ENCODE measurements at places on chromosomes 12 and 14.
A peak's percentile ranks its signal among the peaks of the same experiment; 100 is the strongest.

GRCh38 chr12:22329621-22330020 lies 4.9 kb downstream of the ST8SIA1 start:
- DNase-seq = no peak

DNA sequence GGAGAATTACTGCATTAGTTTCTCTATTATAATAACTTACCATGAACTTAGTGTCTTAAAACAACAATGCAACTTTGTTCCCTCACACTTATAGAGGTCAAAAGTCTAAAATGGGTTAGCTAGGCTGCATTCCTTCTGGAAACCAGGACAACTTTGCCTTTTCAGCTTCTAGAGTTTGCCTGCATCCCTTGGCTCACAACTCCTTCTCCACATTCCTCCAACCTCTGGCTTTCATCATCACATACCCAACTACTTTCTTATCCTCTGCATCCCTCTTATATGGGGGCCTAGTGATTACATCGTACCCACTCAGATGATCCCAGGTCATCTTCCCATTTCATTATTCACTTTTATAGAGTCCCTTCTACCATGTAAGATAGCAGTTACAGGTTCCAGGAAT lies 251.1 kb downstream of the C12orf50 start:
- no peak for DNase-seq

DNA sequence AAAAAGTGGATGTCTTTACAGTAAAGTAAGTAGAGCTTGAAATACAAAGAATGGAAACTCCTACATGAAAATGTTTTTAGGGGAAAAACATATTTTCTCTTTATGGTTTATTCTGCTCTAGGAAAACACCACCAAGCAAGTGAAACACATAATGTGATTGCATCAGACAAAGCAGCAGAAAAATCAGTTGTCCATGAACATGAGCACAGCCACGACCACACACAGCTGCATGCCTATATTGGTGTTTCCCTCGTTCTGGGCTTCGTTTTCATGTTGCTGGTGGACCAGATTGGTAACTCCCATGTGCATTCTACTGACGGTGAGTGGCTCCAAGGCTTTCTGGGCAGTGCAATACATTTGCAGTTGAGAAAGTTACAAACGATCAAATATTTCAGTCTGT lies 42.6 kb upstream of the PLEKHD1 start:
- no peak for DNase-seq

DNA sequence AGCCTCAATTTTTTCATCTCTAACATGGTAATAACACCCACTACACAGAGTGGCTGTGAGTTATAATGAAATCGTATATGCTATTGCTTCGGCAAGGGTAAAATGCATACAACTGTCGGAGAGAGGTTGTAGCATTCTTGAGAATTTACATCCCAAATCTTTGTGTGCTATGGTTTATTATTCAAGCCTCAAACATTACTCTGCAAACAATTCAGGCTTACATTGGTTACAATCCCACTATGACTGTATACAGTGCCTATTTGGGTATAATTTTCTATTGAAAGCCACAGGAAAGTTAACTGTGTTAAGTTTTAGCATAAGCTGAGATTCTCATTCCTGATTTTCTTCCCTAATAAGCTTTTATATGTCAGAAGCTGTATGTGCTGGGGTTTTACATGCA lies 20.6 kb downstream of the SLC35F4 start:
- DNase-seq = no peak

DNA sequence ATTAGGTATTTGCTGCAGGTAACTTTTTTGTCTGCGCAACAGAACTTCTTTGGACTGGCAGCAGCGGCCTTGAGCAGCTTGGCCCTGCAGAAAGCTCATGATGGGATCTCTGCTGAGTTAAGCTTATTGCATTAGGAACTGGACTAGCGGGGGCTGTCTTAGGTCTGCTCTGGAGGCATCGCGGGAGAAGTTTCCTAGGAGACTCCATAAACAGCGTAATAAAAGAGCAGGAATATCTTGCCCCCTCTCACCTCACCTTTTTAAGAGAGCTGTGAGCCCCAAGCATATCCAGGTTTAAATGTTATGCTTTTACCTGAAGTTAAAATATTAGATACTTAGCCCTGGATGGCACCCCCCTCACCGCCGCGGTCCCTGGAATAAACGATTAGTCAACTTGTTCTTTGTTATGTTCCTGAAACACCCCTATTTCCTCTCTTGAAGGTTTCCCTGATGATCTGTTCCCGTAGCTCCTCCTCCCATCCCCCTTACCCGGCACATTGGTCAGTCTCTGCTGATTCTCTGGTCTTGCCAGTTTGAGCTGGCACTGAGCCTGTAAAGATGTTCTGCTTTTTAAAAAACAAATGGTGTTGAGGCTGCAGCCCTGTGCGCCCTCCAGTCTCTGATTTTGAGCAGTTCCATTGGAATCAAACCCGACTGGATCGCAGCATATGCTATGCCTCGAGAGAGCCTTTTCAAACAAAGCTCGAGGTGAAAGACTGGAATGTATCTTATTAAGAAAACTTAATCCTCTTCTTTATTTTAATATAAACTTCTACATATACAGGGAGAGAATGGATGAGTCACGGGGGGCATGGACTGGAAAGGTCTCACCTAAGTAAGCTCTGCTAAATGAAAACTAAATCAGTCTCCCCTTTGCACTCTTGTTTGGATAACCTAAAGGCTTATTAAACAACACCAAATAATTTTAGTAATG lies 1.9 kb downstream of the MLXIP start:
- DNase-seq = peak; percentile 20

GRCh38 chr12:42609605-42610004 lies 20.1 kb upstream of the PRICKLE1 start:
- DNase-seq = no peak

GRCh38 chr14:55381561-55381960 lies 30.1 kb downstream of the ATG14 start:
- no peak for DNase-seq

- DNase-seq = no peak
Observed at GRCh38 chr12:52703878-52704277, 554 bp upstream of the KRT77 start.

GRCh38 chr12:93882763-93883162 lies 205.6 kb downstream of the CRADD start:
- no peak for DNase-seq

DNA sequence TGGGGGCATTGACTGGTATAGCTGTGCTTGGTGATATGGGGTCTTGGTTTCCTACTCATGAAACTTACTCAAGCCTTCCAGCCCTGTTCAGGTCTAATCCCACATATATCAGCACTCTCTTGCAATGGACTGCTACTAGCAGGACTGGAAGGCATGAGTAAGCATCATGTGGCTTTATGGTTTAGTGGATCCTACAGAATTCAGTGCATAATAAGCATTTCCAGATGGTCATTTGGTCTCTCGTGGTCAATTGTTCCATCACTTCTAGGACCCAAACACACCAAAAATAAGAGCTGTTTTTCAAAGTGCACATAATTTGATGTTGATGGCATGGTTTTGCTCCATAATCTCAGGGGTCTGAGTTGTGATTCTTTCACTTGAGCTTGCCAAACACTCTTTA lies 114.4 kb downstream of the LMNTD1 start:
- no peak for DNase-seq

GRCh38 chr12:14185427-14186192 lies 179.9 kb upstream of the ATF7IP start:
- peak; percentile 72 for DNase-seq

DNA sequence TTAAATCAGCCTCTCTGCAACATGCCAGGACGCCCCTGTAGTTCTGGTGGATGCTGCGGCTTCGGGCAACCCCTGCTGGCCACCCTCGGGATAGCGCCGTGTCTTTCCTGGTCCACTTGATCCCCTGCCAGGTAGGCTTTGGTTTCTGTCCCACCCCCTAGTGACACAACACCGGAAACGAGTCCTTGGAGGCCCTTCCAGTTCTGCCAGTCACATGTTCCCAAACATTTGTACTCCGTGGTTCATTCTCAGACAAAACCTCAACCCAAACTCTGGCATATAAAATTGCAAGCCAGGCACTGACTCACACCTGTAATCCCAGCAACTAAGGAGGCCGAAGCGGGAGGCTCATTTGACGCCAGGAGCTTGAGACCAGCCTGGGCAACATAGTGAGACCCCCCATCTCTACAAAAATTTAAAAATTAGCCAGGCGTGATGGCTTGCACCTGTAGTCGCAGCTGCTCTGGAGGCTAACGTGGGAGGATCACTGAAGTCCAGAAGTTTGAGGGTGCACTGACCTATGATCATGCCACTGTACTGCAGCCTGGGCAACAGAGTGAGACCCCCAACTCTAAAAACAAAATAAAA lies 37.0 kb downstream of the RASAL1 start:
- DNase-seq = peak; percentile 83

DNA sequence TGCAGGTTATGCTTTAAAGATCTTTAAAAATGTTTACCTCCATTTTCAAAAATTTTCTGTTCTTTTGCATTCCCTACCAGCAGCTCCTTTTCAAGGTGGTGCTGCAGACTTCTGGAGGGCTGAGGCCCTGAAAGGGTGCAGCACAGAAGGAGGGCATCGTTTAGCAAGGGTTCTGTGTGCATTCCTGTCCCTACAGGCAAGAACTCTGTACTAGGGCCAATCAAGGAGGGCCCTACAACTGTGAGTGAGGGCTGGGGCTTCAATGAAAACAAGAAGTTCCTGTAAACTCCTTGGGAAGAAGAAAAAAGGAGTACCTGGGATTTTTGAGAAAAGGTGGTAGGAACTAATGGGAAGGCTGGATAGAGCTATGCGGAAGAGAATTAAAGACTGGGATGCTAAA lies 50.7 kb upstream of the CSRP2 start:
- DNase-seq = no peak

DNA sequence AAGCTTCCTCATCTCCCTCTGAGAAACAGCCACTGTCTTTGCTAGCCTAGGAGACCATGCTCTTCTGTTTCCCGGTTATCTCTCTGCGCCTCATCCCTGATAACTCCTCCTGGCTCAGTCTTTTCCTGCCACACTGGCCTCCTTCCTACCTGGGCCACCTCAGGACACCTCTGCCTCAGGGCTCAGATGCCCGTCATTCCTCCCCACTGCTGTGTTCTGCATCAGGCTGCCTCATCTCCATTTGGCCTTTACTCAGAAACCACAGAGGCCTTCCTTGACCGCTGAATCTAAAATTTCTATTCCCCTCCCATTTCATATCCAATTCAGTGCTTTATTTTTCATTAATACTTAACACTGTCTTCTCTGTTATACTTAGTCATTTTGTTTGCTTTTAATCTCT lies 311.0 kb upstream of the RGS6 start:
- DNase-seq = no peak

DNA sequence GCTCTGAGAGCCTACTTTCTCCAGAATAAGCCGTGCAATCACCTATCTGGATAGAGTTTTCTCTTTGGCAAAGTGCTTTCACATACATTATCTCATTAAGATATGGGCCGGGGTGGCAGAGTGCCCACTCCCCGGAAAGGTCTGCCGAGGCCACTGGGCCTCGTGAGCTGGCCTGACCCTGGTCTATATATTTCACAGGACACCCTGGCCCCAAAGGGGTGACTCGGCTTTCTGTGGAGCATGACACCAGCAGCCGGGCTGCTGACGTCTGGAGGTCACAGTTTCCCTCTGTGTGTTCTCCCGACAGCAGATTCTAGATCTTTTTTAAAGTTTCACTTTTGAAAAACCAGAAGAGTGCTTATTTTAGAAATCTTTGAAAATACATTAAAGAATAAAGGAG lies 27.9 kb upstream of the ATP2A2 start:
- DNase-seq = no peak

DNA sequence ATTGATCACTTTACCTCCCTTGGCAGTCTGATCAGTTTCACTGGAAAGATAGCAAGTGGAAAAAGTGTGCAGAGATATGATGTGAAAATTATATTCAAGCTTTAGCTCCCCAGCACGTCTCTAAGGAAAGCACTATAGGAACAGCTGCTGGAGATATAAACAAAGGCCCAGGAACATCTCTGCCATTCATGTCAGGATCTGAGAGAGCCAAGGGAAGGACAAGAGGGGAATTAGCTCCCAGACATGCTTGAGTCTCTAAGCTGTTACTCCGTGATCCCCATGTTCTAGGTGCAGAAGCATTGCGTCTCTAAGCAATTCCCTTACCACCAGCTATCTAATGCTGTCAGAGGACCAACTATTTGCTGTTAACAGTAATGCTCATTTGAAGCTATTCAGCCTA lies 700.2 kb downstream of the DIO2 start:
- DNase-seq = no peak

DNA sequence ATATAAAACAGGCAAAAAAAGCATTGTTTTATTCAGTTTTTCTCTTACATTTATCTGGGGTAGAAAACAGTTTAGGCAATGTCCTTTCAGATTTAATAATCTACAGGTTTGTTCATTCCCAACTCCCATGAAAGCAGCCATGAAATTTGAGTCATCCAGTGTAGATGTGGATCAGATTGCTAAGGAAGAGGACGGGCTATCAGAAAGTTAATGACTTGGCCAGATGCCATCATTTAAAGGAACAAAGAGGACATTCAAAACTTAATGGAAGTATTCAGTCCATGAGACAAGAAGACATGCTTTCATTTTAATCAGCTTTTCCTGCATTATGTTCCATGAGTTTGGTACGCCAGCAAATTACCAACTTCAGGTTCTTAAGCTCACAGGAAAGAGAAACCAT lies 31.1 kb upstream of the POC1B start:
- DNase-seq = no peak

- DNase-seq = peak; percentile 48
Observed at GRCh38 chr12:66668311-66668710, 10.6 kb downstream of the GRIP1 start.

DNA sequence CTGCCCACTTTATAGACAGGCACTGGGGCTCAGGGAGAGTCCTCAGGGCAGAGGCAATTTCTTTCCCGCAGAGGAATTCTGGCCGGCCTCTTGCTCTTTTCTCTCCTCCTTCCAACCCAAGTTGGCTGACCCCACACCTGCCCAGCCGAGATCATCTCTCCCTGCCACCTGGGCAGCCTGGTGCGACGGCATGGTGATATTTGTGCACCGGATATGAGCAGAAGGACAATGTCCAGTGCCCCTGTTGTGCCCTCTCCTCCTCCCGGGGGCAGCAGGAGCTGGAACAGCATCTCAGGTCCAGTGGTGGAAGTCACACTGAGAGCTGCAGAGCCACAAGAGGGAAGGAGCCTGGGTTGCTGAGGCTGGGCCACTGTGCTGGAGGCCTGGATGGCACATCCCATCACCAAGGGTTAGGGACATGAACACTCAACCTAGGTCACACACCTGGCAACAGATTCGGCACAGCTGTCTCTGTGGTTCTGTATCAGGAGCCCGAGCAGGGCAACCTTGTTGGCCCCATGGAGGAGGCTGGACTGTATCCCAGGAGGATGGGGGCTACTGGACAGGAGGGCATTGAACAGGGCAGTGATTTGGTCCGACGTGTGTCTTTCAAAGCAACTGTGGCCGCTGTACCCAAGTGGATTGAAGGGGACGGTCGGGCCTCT lies 57.7 kb upstream of the DIO3 start:
- DNase-seq = no peak

DNA sequence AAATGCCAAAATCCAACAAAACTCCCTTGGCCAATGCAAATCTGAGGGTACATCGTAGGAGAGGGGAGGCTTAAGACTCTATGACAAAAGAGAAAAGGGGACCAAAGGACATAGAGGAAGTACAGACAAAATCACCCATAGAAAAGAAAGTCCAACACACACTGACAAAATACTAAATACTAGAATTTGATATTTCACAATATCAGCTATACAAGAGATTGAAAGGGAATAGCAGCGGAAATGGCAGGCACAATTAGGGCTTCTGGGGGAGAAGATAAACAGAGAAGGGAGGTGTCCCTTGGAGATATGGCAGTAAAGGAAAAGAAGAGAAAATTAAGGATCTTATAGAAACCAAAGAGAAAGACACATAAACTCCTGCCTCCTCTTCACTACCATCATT lies 29.0 kb downstream of the ATP2B1 start:
- no peak for DNase-seq

Measured in NCI-H2081 (cell line).